Smooth muscle cell of the coronary artery (primary cell): ENCODE measurements at places on chromosomes 4 and X. TPM values are rescaled to one million over a fixed set of nuclear protein-coding genes. Genes with fewer than 3 reads are reported as not detected.

PPEF2 gene
- total RNA-seq, result not detected in 2 replicates

SPATA18 gene
- 9.9 and 24.5 TPM in 2 replicates for total RNA-seq

FAT1 gene
- total RNA-seq, result 167 and 434 TPM in 2 replicates

RADX gene
- total RNA-seq, result 0.59 and 1.7 TPM in 2 replicates

CACNA1F gene
- total RNA-seq, result not detected in 2 replicates

SPON2 gene
- total RNA-seq, result 3.5 and 79.9 TPM in 2 replicates

FHDC1 gene
- under 0.01 and 0.12 TPM in 2 replicates for total RNA-seq

NUDT11 gene
- total RNA-seq, result 6.3 and 11.0 TPM in 2 replicates
